ENCODE measurements at places on chromosomes 13 and 19.
A peak's percentile ranks its signal among the peaks of the same experiment; 100 is the strongest.

- DNase-seq, result no peak
Measured at GRCh38 chr13:32208860-32209259, 106.3 kb downstream of the ZAR1L start.

- DNase-seq, result no peak
Measured at GRCh38 chr19:18173054-18173571, 500 bp upstream of the IFI30 start.

GRCh38 chr19:15404097-15404779 is 14.6 kb downstream of the AKAP8L start:
- no peak for DNase-seq

- DNase-seq, result no peak
Measured at GRCh38 chr13:29524641-29525040, 70.8 kb downstream of the SLC7A1 start.

GRCh38 chr13:38664906-38665305 is 22.0 kb upstream of the FREM2 start:
- DNase-seq, result no peak

GRCh38 chr19:54724644-54725043 is 402 bp downstream of the KIR3DL3 start:
- no peak for DNase-seq

- no peak for DNase-seq
Measured at GRCh38 chr13:84810781-84811180, 928.5 kb upstream of the SLITRK1 start.

GRCh38 chr19:8001995-8002849 is 3.2 kb downstream of the ELAVL1 start:
- DNase-seq, result peak; percentile 74

GRCh38 chr19:54339646-54340358 is 840 bp upstream of the LILRA4 start:
- no peak for DNase-seq

GRCh38 chr13:108777421-108778420 is 148.3 kb downstream of the MYO16 start:
- no peak for DNase-seq

DNA sequence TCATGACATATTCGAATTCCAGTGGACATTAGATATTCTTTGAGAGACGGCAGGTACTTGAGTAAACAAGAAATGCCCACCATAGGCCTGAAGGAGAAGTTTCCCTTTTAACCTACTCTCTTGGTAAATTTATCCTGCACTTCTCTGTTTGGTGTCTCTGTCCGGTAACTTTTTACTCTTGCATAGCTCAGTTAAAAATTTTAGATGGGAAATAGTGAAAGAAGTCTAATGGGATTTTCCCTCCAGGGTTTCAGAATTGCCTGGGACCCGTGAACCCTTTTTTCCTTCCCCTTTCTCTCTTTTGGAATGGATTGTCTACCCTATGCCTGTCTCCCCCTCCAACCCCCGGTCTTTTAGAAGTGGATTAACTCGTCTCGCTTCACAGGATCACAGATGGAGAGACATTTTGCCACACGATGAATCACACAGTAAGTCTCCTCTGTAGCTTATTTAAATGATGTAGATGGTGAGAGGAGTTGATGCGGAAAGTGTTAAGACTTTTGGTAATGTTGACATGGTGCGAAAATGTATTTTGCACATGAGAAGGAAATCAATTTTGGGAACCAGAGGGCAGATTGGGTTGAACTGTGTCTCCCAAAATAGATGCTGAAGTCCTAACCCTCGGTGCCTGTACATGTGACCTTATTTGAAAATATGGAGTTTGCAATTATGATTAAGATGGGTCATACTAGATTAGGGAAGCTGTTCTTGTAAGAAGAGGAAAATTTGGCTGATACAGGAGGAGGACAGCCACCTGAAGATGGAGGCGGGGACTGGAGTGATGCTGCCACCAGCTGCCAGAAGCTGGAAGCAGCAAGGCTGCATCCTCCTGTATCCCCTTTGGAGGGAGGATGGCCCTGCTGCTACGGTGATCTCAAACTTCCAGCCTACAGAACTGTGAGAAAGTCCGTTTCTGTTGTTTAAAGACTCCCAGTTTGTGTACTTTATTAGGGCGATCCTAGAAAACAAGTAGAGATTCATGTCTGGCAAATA is 711 bp upstream of the MIPEP start:
- DNase-seq, result no peak

- peak; percentile 37 for DNase-seq
Measured at GRCh38 chr19:46954993-46955812, 64.4 kb upstream of the NPAS1 start.

- DNase-seq, result no peak
Measured at GRCh38 chr19:55550321-55550650, 4.9 kb upstream of the SBK3 start.

Measured in CD4-positive, alpha-beta T cell treated with Interleukin-6 for 4 hours (primary cell).